Stimulated activated CD4-positive, alpha-beta T cell treated with anti-CD3 and anti-CD28 coated beads, Interleukin-4, amount 100 ng/mL, for 1 hour (primary cell): ENCODE measurements at places on chromosomes 7 and 10.

- no peak for DNase-seq
Observed at GRCh38 chr10:113426181-113426877, 126.5 kb upstream of the HABP2 start.

DNA sequence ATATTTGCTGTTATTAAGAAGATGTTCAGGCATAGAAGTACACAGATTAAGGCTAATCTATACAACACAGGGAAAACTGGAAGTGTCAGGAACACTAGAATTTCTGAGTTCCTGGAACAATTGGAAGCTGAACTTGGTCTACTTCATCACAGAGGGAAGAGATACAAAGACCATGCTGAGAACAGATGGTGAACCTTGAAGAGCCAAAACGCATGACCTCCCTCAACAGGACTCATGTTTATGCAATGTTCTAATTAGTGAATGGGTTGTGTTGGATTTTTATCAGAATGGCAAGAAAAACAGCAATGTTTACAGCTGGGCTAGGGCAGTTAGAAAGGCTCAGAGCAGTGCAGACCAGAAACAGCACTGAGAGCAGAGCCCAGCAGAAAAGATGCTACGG lies 94.9 kb downstream of the SFMBT2 start:
- DNase-seq, result no peak

DNA sequence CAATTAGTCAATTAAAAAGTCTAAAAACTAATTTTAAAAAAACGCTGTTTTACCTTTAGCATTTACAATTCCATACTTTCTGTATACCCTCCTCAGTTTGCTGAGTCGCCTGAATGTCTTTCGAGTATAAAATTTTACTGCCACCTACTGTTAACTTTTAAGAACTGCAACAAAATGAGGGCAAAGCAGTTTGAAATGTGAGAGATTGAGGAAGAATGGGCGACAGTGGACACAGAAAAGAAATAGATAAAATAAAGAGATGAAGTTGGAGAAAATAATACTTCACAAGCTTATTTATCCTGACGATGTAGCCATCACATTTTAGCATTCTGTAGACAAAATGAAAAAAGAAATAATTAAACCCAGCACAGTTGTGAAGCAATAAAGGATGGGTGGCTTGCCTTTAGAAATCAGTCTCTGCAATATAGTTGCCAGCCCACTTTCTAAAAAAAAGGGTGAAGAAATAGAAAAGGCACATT lies 110.8 kb upstream of the PTN start:
- no peak for DNase-seq

DNA sequence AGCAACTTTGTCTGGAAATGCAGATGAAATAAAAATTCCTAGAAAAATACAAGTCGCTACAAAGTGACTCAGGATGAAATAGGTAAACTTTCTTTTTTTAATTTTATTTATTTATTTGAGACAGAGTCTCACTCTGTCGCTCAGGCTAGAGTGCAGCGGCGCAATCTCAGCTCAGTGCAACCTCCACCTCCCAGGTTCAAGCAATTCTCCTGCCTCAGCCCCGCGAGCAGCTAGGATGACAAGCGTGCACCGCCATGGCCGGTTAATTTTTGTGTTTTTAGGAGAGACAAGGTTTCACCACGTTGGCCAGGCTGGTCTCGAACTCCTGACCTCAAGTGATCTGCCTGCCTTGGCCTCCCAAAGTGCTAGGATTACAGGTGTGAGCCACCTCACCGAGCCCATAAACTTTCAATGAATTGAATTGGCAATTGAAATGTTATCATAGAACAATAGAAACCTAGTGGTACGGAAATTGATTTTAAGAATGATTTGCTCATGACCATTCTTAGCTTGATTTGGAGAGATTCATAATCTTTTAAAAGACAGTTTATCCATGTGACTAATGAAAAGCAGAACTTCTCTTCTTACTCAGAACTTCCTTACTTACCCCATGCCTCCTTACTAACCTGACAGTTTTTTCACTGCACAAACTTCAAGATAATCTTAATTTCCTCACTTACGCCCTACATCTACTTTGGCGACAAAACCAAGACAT lies 161.7 kb downstream of the FAM107B start:
- no peak for DNase-seq

DNA sequence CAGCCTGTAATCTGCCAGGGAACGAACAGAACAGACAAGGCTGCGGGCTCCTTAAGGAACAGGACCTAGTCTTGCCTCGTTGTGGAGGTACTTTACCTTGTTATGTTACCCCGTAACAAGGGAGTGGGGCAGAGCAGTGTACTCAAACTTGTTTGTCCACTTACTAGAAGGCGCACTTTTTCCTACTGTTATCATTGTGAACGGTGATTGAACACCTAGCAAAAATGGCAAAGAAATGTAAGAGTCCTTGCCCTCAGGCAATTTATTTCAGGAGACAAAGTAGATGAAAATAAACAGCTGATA lies 620 bp upstream of the IMPDH1 start:
- DNase-seq, result no peak

DNA sequence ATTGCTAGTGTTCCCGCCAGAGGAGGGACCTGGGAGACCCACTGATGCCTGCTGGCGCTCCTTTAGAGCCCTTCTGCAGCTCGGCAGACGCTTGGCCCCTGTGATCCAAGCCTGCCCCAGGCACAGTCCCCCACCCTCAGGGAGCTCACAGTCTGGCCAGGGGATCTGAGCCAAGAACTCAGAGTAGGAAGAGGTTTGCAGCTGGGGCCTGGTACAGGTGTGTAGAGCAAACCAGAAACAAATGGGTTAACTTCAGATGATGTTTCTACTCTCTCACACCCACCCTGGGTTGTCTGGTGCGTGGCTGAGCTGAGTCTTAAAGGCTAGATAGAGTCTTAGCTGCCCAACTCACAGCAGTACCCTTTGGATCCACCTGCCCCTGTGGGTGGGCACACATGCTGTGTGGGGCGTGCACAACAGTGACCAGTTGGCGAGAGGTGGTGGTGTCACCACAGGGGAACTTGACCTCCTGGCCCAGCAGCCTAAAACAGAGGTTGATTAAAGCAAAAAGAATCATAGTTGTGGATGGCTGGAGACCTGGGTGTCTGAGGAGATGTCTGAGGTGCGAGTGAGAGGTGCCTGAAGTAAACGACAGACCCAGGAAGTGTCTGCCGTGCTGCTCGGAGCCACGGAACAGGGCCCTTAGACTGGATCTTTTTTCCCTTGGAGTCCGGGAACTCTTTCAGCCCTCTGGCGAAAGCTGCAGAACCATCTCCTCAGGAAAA lies 31.2 kb upstream of the SRGN start:
- no peak for DNase-seq

- DNase-seq, result no peak
Observed at GRCh38 chr7:156160811-156161210, 348.5 kb upstream of the SHH start.

GRCh38 chr7:17985473-17986239 lies 42.0 kb downstream of the PRPS1L1 start:
- no peak for DNase-seq

- no peak for DNase-seq
Observed at GRCh38 chr10:110488940-110489339, 8.8 kb upstream of the DUSP5 start.

GRCh38 chr7:45592230-45592991 lies 18.2 kb downstream of the ADCY1 start:
- no peak for DNase-seq

DNA sequence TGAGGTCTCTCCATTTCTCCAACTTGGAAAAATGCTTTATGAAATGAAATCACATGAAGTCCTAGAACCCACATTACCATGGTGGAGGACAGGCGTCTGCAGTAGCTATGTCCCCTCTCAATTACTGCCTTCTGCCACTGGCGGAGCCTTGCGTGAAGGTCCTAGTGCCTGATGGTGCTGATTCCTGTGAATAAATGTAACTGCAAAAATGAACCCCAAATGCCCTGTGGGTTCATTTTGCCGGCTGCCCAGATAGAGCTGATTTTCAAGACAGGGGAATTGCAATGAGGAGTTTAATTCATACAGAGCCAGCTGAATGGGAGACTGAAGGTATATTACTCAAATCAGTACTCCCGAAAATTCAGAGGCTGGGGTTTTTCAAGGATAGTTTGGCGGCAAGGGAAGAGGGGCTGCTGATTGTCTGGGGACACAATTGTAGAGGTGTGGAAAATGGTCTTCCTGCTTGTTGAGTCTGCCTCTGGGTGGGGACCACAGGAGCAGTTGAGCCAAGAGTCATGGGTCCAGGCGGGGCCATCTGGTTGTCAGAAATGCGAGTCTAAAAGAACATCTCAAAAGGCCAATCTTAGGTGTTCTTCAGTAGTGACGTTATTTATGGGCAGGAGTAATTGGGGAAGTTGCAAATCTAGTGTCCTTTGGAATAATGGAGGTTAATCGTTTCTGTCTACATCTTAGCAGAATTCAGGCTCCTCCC lies 13.5 kb downstream of the PRF1 start:
- DNase-seq, result no peak

DNA sequence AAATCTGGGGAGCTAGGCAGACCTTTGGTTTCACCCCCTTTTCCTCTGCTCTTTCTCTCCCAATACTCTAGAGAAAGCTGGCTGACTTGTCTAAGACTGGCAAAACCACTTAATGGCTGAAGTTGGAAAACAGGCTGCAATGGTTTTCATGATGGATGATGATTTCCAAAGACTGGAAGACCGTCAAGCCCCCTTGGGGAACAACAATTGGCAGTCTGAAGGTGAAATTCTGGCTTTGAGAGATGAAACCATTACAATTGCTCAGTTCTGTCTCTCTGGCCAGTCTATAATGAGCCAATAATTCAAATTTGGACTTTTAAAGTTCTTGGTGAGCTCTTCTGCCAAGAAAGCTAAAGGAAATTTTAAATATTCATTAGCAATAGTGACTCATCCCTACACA lies 680.5 kb downstream of the PARD3 start:
- no peak for DNase-seq

GRCh38 chr7:31860925-31861324 lies 173.9 kb downstream of the PPP1R17 start:
- no peak for DNase-seq

- DNase-seq, result no peak
Observed at GRCh38 chr7:14424675-14425074, 435.2 kb upstream of the ETV1 start.

- DNase-seq, result peak; percentile 74
Observed at GRCh38 chr10:71569775-71570588, 149.6 kb downstream of the C10orf105 start.

DNA sequence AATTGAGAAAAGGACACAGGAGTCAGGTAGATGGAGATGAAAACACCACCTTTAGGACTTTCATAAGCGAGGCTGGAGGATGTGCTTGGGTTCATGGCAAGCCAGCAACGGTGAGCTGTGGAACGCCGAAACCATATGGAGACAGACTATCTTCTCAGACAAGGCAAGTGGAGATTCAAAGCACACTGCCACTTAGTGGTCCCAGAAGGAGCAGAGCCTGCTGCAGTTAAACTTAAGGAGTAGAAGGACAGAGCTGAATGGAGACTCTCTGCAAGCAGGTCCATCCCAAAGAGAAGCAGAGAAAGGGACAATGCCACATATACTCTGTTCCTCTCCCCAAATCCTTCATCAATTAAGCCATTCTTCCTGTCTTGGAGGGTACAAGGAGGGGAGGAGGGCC lies 236.3 kb upstream of the HABP2 start:
- no peak for DNase-seq

- DNase-seq, result no peak
Observed at GRCh38 chr10:133405272-133405671, 11.3 kb downstream of the MTG1 start.

GRCh38 chr7:143323653-143324052 lies 7.7 kb downstream of the CLCN1 start:
- DNase-seq, result no peak

GRCh38 chr10:6204341-6205191 lies 1.8 kb downstream of the PFKFB3 start:
- peak; percentile 14 for DNase-seq

GRCh38 chr10:78247821-78248220 lies 214.2 kb downstream of the RPS24 start:
- DNase-seq, result no peak

DNA sequence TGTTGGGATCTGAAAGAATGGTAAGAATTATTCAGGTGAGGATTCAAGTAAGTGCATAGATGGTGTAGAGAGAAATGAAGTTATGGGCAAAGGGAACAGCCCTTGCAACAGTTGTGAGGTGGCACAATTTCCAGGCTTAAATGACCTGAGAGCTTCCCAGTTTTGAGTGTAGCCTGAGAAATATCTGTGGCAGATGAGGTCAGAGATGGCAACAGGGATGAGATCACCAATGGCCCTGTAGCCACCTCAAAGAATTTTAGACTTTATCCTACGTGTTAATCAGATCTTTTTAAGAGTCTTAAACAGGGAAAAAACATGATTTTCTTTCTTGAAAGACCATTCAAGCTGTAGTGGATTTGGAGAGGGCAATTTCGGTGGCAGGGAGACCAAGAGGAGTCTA lies 1.9 kb upstream of the NRF1 start:
- no peak for DNase-seq

DNA sequence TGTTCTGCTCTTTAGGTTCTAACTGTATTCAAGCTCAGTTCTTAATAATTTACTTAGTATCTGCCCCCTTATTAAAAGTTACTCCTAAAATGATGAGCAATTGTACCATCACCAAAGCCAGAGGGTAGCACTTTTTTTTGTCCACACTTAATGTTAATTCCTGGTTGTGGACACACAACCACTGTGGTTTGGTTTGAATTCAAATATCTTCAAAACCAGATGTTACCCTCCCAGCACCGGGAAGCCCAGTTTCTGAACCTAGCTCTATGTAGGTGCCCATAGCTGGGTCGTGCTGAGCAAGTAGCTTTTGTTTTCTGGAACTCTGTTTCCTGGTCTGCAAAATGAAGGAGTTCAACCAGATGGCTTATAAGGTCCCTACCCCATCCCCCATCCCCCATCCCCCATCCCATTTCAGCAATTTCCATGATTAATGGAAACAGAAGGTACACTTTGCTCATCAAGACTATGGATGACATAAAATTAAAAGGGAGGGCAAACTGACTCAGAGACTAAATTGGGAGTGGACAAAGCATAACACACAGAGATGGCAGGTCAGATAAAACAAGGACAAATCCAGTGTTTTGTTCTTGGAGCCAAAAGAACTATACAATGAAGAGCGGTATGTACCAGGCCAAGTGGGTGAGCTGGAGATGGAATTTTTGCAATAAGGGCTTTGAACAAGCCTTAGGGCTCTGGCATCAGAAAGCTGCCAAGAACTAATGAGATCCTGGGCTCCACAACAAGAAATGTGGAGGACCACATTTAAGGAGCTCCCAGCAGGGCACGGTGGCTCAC lies 56.7 kb downstream of the DLG5 start:
- no peak for DNase-seq

DNA sequence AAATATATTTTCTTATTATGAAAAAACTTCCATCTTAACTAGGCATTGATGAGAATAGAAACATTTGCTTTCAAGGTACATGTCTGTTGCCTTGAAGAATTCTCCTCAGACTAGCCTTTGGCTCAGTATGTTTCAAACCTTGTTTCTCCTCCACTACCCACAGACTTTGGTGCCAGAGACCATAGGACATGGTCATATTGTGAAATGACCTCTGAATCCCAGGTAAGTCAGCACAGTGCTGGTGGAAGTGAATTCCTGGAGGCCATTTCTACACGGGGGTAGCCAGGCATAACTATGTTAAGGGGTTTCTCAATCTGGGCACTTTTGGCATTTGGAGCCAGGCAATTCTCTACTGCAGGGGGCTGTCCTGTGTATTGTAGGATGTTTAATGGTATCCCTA lies 112.3 kb upstream of the FAM133B start:
- DNase-seq, result no peak
